Colonic mucosa (tissue), 4 donors: ENCODE measurements at places on chromosomes 13 and 19. TPM values are rescaled to one million over a fixed set of nuclear protein-coding genes. Genes with fewer than 3 reads are reported as not detected.

GRCh38 chr13:35697186-35697730, 220.8 kb upstream of the MAB21L1 start:
- H3K4me1 ChIP-seq: no peaks in the 10 kb centered on the region
- no peaks in the 10 kb centered on the region for H3K36me3 ChIP-seq
- H3K27me3 ChIP-seq: no peaks in the 10 kb centered on the region

DNA sequence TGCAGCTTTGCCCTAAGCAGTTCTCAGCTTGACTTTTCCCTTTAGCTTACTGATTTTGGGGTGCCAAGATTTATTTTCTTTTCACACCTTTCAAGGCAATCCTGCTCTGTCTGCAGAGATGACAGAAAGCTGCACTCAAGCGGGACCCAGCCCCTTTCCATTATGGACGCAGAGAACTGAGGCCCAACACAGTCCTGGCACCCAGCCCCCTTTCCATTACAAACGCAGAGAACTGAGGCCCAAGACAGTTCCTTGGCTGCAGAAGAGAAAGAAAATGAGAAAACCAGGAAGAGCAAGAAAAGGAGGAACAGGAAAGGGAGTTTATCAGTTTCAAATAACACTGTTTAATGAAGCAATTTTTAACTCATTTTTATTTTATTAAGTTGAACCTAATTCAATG, 36.8 kb upstream of the ATP11A start:
- DNase-seq: no peak
- H3K4me3 ChIP-seq: no peak overlapping the region
- no peaks in the 10 kb centered on the region for H3K27me3 ChIP-seq
- no peak overlapping the region for H3K27ac ChIP-seq

DNA sequence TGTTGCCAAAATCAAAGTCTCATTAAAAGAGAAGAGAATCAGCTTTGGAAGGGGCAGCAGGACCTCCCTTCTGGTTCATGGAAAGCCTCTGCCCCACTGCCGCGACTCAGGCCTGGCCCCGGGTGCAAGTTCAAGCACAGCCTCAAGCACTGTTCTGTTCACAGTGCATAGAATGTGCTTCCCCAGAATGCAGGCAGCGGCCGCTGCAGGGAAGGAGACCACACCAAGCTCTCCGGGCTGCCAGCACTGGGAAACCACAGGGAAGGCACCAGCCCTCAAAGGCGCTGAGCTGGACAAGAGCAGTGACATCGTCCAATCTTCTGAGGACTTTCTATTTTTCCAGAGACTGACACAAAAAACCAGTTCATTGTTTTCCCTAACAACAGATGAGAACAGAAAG, 55.5 kb downstream of the CRYL1 start:
- no peaks in the 10 kb centered on the region for H3K27me3 ChIP-seq
- H3K4me3 ChIP-seq: no peak overlapping the region
- DNase-seq: no peak
- H3K4me1 ChIP-seq: no peaks in the 10 kb centered on the region
- H3K27ac ChIP-seq: no peak overlapping the region

The SLITRK6 gene
- 2.6 TPM for total RNA-seq

The KCNN1 gene
- not detected for total RNA-seq

DNA sequence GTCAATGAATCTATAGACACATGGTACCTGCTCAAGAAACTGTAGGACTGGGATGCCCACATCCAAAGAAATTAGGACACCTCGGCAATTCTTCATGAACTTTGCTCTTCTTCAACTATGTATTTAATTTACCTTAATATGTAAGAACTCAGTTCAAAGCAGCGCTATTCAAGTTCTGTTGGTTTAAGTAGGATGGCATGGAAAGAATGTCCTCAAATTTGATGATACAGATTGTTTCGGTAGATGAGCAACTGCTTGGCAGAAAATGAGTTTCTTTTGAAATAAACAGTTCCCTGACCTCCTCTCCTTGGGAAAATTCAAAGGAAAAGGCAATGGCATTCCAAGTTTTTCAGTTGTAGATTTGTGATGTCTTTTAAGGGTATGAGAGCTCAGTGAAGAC, 36.7 kb downstream of the FGF9 start:
- no peak for DNase-seq
- no peak overlapping the region for H3K27ac ChIP-seq
- no peaks in the 10 kb centered on the region for H3K27me3 ChIP-seq
- H3K4me1 ChIP-seq: no peaks in the 10 kb centered on the region
- H3K4me3 ChIP-seq: no peak overlapping the region

GRCh38 chr19:43620061-43621001, 902 bp upstream of the ZNF428 start:
- peak overlapping the region; percentile 94 for H3K27ac ChIP-seq
- H3K4me1 ChIP-seq: no peaks in the 10 kb centered on the region
- peak overlapping the region; percentile 94 for H3K4me3 ChIP-seq
- no peaks in the 10 kb centered on the region for H3K36me3 ChIP-seq

- H3K27ac ChIP-seq: no peak overlapping the region
- H3K4me3 ChIP-seq: no peak overlapping the region
- no peaks in the 10 kb centered on the region for H3K4me1 ChIP-seq
- no peaks in the 10 kb centered on the region for H3K27me3 ChIP-seq
- no peaks in the 10 kb centered on the region for H3K36me3 ChIP-seq
- DNase-seq: no peak
Measured at GRCh38 chr19:33158365-33158764, 26.5 kb downstream of the WDR88 start.

The ZSCAN22 gene
- total RNA-seq: 3.0 TPM

GRCh38 chr19:12913011-12913561, 6.0 kb downstream of the SYCE2 start:
- peak; percentile 40 for DNase-seq
- no peaks in the 10 kb centered on the region for H3K4me1 ChIP-seq
- H3K4me3 ChIP-seq: no peak overlapping the region
- H3K36me3 ChIP-seq: no peaks in the 10 kb centered on the region
- peak overlapping the region; percentile 30 for H3K27ac ChIP-seq

The ZNF665 gene
- 1.6 TPM for total RNA-seq

DNA sequence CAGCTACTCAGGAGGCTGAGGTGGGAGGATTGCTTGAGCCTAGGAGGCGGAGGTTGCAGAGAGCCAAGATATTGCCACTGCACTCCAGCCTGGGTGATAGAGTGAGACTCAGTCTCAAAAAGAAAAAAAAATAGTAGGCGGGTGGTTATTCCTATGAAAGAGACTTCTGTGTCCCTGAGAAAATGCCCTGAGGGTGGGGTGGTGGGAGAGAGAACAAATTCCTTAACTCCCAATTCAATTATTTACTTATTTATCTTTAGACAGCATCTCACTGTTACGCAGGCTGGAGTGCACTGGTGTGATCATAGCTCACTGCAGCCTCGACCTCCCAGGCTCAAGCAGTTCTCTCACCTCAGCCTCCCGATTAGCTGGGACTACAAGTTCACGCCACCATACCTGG, 10.3 kb upstream of the EEF2 start:
- no peak overlapping the region for H3K4me3 ChIP-seq
- no peaks in the 10 kb centered on the region for H3K4me1 ChIP-seq
- H3K27me3 ChIP-seq: no peaks in the 10 kb centered on the region

- no peak overlapping the region for H3K27ac ChIP-seq
- no peak for DNase-seq
- no peak overlapping the region for H3K4me3 ChIP-seq
- H3K4me1 ChIP-seq: no peaks in the 10 kb centered on the region
Measured at GRCh38 chr13:46633416-46633815, 80.4 kb downstream of the LRCH1 start.

- H3K27me3 ChIP-seq: no peaks in the 10 kb centered on the region
- no peak overlapping the region for H3K4me3 ChIP-seq
- DNase-seq: no peak
- H3K36me3 ChIP-seq: no peaks in the 10 kb centered on the region
- no peaks in the 10 kb centered on the region for H3K4me1 ChIP-seq
Measured at GRCh38 chr13:100211016-100211710, 122.3 kb downstream of the PCCA start.

DNA sequence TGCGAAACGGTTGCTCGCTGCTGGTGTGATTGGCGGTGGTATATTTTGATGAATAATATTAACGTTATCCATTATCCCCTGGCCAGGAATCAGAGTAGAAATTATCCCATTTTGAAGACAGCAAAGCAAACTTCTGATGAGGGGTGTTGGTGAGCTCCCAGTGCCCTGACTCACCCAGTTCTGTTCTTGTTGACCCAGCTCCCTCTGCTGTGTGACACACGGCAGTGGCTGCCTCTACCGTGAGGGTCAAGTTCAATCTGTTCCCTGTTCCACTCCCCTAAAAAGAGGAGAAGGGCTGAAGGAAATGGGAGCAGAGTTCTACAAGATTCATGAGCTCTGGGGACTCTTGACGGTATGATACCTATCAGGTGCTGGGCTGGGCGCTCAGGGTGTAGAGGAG, 2.0 kb downstream of the CAMSAP3 start:
- H3K4me3 ChIP-seq: no peak overlapping the region
- no peak overlapping the region for H3K27ac ChIP-seq
- DNase-seq: no peak
- H3K27me3 ChIP-seq: peaks cover 9% of the 10 kb centered on the region
- H3K36me3 ChIP-seq: no peaks in the 10 kb centered on the region

- no peak overlapping the region for H3K27ac ChIP-seq
- no peaks in the 10 kb centered on the region for H3K36me3 ChIP-seq
- no peaks in the 10 kb centered on the region for H3K4me1 ChIP-seq
- no peak overlapping the region for H3K4me3 ChIP-seq
- no peaks in the 10 kb centered on the region for H3K27me3 ChIP-seq
Measured at GRCh38 chr13:62173958-62174357, 758.3 kb upstream of the PCDH20 start.

The CALR3 gene
- total RNA-seq: not detected

The RGCC gene
- 5.6 TPM for total RNA-seq

DNA sequence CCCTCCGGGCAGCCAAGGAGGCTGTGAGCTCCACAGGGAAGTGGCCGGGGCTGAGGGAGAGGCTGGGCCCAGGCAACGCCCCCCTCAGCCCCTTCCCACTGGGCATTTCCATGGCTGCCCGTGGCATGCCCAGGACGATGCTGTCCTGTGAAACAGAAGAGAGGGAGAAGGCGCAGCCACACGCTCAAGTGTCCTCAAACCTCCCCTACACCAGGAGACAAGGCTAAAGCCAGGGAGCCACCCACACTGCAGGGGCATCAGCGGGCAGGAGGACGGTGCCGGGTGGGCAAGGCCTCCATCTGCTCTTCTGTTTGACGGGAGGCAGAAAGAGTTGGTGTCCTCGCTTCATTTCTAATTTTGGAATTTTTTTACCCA, 14.2 kb upstream of the PROZ start:
- H3K4me3 ChIP-seq: no peak overlapping the region
- no peak for DNase-seq
- no peak overlapping the region for H3K27ac ChIP-seq
- H3K36me3 ChIP-seq: no peaks in the 10 kb centered on the region
- no peaks in the 10 kb centered on the region for H3K4me1 ChIP-seq

The CYP2A7 gene
- not detected for total RNA-seq

DNA sequence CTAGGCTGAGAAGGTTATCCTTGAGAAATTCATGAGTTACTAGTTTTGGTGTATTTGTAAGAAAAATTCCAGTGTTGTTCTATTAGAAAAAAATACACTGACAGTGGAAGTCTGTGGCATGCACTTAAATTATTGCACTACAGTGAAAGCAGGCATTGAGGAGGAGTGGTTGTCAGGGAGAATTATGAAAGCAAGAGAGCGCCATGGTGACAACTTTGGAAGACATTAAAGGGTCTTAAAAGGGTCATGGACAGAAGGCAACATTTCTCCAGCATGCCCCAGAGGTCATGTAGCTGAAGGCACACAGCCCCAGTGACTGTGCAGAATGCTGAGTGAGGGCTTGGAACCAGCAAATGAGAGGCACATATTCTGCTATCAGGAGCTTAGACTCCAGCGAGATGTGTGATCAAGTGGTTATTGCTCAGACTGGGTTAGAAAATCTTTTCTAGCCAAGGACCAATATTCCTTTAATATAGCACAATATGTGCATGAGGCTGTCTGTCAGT, 292.7 kb downstream of the OLFM4 start:
- H3K27me3 ChIP-seq: no peaks in the 10 kb centered on the region
- DNase-seq: no peak
- H3K4me3 ChIP-seq: no peak overlapping the region
- H3K4me1 ChIP-seq: no peaks in the 10 kb centered on the region
- no peak overlapping the region for H3K27ac ChIP-seq

- H3K27me3 ChIP-seq: no peaks in the 10 kb centered on the region
- no peaks in the 10 kb centered on the region for H3K36me3 ChIP-seq
- H3K4me1 ChIP-seq: peaks cover 5% of the 10 kb centered on the region
- DNase-seq: peak; percentile 12
Measured at GRCh38 chr13:99206873-99207272, 6.2 kb downstream of the UBAC2 start.

DNA sequence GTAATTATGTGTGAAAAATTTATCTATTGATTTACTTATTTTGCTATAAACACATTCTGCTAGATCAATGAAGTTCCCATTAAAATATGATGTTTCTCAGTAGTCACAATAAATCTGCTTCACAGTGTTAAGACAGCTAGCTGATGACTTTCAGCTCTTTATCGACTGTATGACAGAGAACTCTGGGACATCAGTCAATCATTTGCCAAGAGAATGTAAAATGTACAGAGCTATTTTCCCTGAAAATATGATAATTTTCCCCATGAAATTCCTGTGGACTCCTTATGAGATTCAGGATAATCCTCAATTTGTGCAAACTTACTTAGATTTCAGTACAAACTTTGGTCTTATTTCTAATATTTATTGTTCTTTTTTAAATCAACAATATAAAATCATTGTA, 430.5 kb downstream of the SLITRK6 start:
- H3K27me3 ChIP-seq: no peaks in the 10 kb centered on the region
- no peak overlapping the region for H3K4me3 ChIP-seq
- no peaks in the 10 kb centered on the region for H3K4me1 ChIP-seq
- no peak for DNase-seq

The ERICH4 gene
- total RNA-seq: not detected

The SOX1 gene
- total RNA-seq: not detected

DNA sequence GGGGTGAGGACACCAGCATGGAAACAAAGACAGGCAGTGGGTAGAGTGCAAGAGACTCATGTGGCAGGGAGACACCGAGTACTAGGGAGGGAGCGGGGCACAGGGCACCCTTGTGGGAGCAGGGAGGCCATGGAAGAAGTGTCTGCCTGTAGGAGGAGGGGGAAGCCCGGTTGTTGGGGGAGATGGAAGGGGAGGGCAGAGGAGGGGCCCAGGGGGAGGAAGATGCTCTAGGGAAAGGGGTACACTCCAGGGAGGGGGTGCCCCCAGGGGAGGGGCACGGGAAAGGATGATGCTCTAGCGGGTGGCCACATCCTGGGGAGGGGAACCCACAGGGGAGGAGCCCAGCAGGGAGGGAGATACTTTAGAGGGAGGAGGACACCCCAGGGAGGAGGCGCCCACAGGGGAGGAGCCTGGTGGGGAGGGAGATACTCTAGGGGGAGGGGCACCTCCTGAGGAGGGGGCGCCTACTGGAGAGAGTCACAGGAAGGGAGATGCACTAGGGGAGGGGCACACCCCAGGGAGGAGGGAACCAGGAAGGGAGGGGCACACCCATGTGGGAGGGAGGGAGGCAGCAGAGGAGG, 24.9 kb downstream of the CPAMD8 start:
- H3K4me1 ChIP-seq: no peaks in the 10 kb centered on the region
- no peaks in the 10 kb centered on the region for H3K27me3 ChIP-seq
- H3K36me3 ChIP-seq: no peaks in the 10 kb centered on the region
- H3K27ac ChIP-seq: no peak overlapping the region

The PDX1 gene
- 0.54 TPM for total RNA-seq

- no peak overlapping the region for H3K4me3 ChIP-seq
- no peaks in the 10 kb centered on the region for H3K27me3 ChIP-seq
- H3K4me1 ChIP-seq: no peaks in the 10 kb centered on the region
- no peak overlapping the region for H3K27ac ChIP-seq
- no peaks in the 10 kb centered on the region for H3K36me3 ChIP-seq
Measured at GRCh38 chr13:27751953-27752532, 40.2 kb upstream of the GSX1 start.
